MCF 10A (cell line): ENCODE measurements at places on chromosomes 7 and 10.
A peak's percentile ranks its signal among the peaks of the same experiment; 100 is the strongest.

DNA sequence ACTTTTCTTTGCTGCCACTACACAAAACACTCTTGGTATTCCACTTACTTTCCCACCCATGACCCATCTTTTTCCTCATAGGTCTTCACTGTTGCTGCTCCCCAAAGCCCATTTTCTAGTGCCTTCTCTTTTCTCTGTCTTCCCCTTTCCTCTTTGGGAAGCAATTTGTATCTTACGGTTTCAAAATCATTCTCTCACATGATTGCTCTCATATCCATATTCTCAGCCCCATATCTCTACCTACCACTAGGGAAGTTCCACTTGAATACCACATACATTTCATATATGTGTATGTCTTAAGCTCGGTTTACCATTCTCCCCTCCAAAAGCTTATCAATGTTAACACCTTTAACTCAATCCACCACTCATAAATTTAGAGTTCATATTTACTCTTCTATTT lies 3.2 kb upstream of the UBE2D1 start:
- DNase-seq, result no peak

DNA sequence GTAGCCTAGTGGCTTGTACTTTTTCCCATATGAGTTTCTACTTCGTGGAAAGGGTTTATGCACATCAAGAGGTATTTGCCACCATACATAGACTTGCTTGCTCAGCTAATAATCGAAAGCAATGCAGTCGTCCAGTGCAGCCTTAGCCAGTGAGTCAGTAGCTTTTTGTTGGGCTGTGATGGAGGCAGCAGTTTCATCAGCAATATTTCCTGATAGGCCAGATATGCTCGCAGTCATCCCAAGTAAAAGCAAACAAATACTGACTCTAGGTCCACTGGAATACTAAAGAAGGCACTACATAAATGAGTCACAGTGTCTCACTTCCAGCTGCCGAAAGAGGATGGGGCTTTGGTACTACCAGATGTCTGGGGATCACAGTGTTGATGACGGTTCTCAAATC lies 2.1 kb upstream of the BNIP3 start:
- peak; percentile 63 for DNase-seq

DNA sequence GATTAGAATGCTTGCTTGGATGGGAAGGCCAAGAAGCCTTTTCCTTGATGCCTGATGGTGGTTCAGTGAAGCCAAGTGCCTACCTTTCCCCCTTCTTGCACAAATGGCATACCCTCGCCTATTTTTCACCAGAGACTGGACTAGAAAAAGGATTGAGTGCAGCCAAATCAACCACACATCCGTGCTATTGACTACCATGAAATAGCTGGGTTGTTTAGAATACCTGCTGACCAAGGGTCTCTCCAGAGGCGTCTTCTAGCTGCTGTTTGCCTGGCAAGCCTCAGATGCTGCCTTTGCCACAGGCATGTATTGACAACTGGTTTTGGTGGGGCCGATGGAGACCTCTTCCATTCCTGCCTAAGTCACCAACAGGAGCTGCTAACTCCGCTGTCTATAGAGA lies 146.5 kb downstream of the NRF1 start:
- no peak for DNase-seq

DNA sequence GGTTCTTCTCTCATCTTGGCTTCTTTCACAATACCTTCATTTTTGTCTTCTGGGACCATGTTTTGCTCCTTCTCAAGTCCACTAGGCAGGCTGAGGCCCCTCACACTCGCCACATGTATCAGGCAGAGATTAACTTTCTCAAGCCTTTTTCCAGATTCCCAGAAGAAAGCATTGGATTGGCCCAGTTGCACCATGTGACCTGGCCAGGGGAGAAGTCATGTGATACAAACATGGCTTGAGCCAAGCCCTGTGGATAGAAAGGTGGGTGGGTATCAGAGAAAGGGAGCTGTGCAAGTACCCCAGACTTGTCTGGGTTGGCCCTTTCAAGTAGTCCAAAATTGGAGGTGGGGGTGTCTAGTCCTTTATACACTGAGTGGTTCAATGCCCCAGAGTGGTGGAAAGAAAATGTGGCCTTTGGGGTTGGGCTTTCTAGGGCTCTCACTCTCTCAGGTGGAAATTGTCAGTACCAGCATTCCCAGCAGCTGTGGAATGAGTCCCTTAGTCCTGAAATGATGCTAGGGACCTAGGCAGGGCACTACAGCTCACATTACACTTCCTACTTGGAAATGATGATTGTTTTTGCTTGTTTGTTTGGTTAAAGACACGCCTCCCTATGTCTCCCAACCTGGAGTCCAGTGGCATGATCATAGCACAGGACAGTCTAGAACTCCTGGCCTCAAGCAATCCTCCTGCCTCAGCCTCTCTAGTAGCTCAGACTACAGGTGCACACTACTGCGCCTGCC lies 36.9 kb upstream of the C10orf67 start:
- DNase-seq, result no peak

- DNase-seq, result no peak
Measured at GRCh38 chr10:122152544-122152943, 118.6 kb upstream of the BTBD16 start.

- no peak for DNase-seq
Measured at GRCh38 chr7:36831049-36831448, 106.8 kb upstream of the AOAH start.

DNA sequence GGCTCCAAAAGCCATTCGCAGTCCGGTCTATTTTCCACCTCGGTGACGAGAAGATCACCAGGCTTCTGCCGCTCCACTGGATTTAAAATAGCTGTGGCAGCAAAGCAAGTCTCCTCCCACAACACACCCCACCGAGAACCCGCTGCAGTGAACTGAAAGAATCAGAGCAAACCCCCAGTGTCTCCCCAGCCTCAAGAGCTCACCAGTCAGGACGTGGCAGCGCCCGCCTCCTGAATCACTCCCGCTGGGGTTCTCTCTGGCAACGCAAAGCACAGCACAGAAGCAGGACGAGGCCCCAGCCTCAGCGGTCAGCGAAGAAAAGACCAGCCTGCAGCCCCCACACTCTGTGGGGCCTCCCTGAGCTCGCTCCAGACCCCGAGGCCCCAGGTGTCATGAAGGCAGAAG lies 126.1 kb upstream of the PPP2R2D start:
- no peak for DNase-seq

GRCh38 chr10:15352836-15353235 lies 18.3 kb downstream of the FAM171A1 start:
- DNase-seq, result no peak

DNA sequence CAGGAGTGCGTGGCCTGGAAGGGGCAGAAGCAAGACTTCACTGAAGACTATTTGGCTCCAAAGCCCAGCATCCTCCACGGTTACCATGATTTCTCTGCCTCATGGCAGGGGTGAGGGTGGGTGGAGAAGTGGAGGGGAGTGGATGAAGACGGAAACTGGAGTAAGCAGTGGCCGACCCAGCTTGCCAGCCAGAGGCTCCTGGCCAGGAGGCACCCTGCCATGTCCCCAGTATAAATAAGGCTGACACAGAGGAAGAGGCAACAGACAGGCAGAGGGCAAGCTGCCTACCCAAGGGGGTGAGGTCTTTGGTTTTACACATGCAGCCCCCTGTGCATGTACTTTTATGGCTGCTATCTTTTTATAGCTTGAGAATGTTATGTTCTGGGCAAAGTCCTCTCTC lies 102.6 kb upstream of the TBX20 start:
- no peak for DNase-seq

DNA sequence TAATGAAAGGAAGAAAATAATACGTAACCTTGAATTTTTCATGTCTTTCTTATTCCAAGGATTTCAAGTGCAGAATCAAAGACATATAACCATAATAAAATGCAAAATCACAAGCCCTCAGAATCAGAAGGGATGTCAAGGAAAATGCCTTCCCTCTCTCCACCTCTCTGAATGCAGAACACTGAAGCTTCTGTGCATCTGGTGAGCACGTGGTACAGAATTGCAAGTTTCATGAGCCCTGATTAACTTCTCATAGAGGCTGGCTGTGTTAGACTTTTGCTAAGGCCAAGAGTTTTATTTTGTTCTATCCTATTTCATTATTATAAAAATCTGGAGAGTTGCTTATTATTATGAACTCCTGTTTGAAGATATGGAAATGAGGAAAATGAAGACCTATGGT lies 533.7 kb upstream of the POM121L12 start:
- no peak for DNase-seq

DNA sequence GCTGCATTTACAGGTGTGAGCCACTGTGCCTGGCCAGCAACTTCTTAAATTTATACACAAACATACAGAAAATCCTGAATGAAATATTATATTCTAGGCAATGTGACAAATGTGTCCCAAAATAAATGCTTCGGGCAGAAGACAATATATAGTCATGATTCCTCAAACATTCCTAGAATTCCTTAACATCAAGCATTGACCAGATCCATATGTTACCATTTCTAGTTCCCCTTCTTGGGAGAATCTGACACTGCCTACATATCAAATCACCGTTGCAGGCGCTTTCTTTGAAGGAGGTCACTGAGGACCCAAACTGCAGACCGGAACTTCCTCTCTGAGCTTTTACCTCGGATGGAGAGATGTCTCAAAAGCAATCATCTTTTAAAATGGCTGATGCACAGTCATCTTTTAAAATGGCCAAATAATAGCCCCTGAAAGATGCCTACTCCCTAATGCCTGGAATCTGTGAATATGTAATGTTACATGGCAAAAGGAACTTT lies 323.5 kb downstream of the PHF14 start:
- no peak for DNase-seq

- DNase-seq, result no peak
Measured at GRCh38 chr10:96337106-96337505, 21.7 kb downstream of the OPALIN start.

GRCh38 chr7:44066494-44067063 lies 1.2 kb upstream of the PGAM2 start:
- no peak for DNase-seq

DNA sequence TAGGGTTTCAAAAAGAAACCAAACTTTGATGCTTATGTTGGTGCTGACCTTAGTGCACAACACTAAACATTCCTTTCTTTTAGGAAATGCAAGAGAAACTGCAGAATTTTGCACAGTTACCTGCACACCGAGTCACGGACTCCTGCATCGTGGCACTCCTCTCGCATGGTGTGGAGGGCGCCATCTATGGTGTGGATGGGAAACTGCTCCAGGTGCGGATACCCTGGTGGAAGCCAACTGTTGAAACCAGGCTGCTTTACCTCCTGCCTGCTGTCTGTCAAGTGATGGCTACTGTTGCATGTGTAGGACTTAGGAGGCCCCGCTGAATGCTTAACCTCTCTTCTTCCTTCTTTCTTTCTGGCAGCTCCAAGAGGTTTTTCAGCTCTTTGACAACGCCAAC lies 11.7 kb downstream of the CASP2 start:
- peak; percentile 45 for DNase-seq

DNA sequence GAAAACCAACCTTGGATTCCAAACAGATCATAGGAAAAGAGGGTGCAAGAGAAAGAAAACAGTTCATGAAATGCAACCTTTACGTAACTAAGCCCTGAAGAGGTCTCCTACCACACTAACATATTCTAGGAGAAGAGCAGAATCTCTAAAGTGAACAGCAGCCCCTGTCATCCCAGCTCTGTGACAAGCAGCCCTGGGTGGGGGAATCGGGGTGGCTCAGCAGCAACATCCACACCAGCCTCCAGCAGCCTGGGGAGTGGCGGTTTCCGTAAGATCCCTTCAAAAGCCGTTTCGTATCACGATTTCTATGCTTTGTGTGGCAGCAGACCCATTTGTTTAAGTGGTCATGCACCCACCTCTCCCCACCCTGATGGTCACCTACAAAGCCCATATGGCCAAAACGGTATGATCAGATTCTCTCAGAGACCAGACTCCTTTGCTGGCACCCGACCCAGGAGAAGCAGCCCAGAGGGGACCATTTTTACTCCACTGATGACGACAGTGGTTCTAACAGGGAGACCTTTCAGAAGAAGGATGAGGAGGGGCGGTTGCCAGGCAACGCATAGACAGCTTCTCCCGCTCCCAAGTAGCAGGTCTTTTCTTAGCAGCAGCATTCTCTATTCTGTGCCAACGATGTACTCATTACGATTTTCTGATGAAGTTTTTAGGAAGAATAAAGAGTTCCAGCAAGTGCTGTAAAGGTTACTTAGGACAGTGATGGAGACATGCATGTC lies 300.6 kb downstream of the DNAJB6 start:
- DNase-seq, result no peak

DNA sequence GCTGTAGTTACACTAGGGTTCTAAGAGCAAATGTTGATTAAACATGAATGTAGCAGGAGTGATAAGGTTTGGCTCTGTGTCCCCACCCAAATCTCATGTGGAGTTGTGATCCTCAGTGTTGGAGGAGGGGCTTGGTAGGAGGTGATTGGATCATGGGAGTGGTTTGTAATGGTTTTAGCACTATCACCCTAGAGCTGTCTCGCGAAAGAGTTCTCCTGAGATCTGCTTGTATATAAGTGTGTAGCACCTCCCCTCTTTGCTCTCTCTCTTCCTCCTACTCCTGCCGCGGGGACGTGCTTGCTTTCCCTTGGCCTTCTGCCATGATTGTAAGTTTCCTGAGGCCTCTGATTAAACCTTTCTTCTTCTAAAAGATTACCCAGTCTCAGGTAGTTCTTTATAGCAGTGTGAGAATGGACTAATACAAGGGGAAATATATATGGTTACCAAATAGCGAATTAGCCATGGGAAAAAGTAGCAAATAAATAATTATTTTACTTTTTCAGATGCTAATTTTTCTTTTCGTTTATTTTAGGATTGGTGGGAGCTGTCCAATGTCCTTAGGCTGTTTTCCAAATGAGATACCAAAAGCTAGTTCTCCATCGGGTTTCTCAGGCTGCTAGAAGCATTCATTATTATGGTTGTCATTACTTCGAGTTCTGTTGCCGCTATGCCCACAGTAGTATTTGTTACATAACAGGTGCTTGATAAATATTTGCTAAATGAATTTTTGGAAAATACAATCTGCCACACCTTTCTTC lies 58.7 kb downstream of the PTEN start:
- no peak for DNase-seq

DNA sequence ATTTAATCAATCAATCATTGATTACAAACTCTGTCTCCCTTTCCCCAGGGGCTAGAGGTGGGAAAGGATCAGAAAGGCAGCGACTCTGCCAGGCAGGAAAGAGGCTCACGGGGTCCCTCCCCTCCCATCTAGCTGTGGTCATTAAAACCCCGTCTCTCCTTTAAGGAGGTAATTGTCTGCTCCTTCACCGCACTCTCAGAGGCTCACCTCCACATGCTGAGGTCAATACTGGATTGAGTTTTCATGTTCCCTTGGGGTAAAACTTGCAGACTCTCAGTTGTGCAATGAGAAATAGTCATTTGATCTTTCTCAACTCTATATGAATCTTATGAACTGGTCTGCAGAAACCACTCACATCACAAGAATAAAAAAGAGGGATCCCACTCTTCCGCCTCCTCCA lies 368.8 kb downstream of the ADRA2A start:
- no peak for DNase-seq

DNA sequence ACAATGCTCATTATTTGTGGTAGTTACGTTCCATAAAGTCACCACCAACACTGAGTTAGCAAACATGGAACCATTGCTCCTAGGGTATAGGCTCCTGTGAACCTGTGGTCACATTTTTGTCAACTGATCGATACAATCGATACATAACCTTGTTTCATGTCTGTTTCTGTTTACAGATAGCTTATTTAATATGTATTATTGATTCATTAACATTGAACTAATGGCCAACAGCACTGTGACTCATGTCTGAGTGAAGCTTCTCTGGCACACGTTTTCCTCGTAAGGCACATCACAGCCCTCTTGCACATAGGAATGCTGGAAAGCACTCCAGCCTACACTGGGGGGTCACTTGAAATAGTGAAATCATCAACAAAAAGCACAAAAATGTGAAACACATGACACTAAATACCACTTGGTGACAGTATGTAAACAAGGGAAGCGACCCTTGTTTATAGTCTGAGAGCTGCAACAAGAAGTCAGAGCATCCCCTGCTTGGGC lies 27.0 kb downstream of the GHRHR start:
- no peak for DNase-seq
